Parietal lobe (tissue), 2 donors: ENCODE measurements at places on chromosomes 12 and 14. TPM values are rescaled to one million over a fixed set of nuclear protein-coding genes. Genes with fewer than 3 reads are reported as not detected.

The PLBD1 gene
- 0.94 TPM for total RNA-seq

The AKT1 gene
- total RNA-seq, result 127 TPM

The TMTC2 gene
- total RNA-seq, result 44.8 TPM

The LRRC10 gene
- total RNA-seq, result not detected

The TOMM20L gene
- total RNA-seq, result not detected

The ACOT6 gene
- total RNA-seq, result not detected

The SLC25A29 gene
- total RNA-seq, result 86.1 TPM

The LRRK2 gene
- total RNA-seq, result 11.6 TPM

The MCRS1 gene
- 35.7 TPM for total RNA-seq

The HEBP1 gene
- total RNA-seq, result 3.4 TPM

The GEMIN2 gene
- 39.8 TPM for total RNA-seq

The TAS2R13 gene
- total RNA-seq, result 25.0 TPM

The AMN gene
- total RNA-seq, result not detected

The SPTLC2 gene
- total RNA-seq, result 31.6 TPM

The CNOT2 gene
- 368 TPM for total RNA-seq

The RSRC2 gene
- 127 TPM for total RNA-seq

The SGPP1 gene
- total RNA-seq, result 27.5 TPM

The CLEC4C gene
- total RNA-seq, result not detected
